Stimulated activated CD4-positive, alpha-beta T cell treated with anti-CD3 and anti-CD28 coated beads, Interleukin-12 subunit alpha, Interleukin-12 subunit beta, amount 100 ng/mL, for 24 hours (primary cell): ENCODE measurements at places on chromosomes 11 and 22.

- DNase-seq: no peak
These were observed 22.5 kb downstream of the COMMD9 start for GRCh38 chr11:36266767-36267166.

GRCh38 chr11:64875369-64876228 lies 2.8 kb downstream of the EHD1 start:
- DNase-seq: no peak

DNA sequence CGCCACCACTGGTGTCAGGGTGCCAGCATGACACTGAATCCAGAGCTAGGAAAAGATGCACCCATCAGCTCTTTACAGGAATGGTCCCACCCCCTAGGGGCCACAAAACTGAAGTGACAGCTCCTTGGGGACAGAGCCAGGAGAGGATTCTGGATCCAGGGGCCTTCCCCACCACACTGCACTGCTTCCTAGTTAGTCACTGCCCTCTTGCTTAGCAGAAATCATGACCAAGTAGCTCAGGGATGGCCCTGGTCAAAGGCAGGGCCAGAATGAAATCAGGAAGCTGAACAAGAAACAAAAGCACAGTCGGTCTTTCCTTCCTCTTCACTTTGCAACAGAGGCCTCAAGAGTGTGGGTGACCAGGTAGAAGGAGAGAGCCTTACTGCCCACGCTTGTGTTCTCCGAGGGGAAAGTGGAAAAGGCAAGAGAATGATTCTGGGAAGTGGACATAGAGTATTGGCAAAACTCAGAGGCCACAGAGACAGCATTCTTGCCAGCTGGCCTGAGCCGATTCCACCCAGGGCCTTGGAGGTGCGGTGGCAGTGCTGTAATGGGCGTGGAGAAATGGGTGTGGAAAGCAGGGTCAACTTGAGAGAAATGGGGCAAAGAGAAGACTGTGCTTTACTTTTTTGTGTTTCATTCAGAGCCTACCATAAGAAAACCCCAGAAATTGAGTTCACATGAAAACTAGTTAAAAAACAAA lies 39.8 kb downstream of the KCNJ1 start:
- no peak for DNase-seq

- no peak for DNase-seq
These were observed 573.9 kb upstream of the CADM1 start for GRCh38 chr11:116078101-116078591.

GRCh38 chr11:82830746-82831145 lies 69.5 kb downstream of the PRCP start:
- DNase-seq: no peak

DNA sequence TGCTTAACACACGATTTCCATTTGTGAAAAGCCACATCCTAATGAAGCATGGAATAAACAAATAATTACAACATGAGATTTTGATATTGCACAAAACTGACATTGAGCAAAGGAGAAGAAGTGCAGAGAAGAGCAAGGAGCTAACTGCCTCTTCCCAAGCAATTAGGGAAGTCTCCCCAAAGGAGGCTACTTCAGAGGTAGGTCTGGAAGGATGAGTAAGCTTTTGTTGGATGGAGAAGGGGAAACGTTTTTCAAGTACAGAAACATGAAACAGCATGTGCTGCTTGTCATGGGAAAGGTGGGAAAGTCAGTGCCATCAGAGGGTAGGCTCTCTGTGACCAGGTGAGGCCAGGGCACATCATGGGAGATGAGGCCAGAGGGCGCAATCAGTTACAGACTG lies 132.2 kb upstream of the SESN3 start:
- no peak for DNase-seq

GRCh38 chr22:36865346-36865745 lies 4.5 kb downstream of the NCF4 start:
- DNase-seq: no peak

- no peak for DNase-seq
These were observed 1.7 kb upstream of the SCUBE2 start for GRCh38 chr11:9092853-9093778.
